ENCODE measurements at places on chromosomes 1 and 21.

DNA sequence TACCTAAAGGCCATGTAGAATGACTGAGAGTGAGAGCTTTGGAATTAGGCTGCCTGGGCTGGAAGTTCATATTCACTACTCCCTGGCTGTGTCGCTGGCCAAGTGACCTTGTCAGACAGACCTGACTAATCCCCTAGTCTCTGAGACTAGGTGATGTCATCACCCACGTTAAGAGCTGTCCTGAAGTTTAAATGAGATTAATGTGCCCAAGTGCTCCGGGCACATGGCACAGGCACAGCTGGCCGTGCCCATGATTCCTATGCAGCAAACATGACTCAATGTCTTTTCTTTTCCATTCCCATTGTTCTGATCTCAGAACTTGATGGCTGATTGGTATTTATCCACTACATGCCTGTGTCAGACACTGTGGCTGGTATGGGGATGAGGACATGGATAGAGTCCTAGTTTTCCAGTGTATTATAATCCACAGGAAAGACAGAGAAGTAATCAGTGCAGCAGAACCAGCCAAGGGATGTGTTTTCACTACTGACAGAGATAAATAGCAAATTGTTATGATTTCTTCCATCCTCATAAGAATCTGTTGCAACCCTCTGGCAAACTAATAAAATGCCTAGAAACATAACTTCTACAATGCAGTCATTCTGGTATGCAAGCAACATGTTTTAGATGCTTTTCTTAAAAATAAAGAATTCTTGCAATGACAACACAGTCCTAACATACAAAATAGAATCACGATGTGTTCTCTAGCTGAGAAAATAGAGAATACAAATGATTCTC, 180.9 kb downstream of the PCP4 start:
- DNase-seq = no peak

DNA sequence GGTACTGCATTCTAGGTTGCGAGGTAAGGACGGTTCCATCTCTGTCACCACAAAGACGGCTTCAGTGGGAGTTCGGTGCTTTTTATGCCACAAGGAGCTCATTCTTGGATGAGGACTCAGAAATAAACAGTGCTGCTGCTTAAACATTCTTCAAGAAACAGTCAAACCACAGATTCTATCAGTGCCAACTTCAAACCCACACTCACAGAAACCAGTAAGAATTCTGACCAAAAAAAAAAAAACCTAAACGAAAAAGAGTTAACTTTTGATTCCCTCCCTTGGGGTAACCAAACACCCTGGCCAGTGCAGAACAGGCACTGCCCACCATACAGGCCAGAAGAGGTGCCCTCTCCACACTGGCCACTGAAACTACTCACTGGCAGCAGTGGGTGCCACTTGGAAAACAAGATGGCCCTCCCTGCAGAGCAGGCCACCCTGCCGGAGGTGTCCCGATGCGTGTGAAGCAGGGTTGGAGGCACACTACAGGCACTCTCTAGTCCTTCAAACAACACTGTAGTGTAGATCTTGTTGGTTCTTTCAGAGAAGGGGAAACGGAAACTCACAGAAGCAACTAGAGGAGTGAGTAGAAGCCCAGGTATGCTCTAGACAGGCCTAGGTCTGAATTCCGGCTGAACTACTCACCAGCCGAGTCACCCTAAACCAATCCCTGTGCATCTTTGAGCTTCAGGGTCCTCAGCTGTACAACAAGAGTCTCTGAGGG, 87.3 kb upstream of the TLR5 start:
- DNase-seq = no peak

GRCh38 chr1:233005156-233005555, 54.7 kb downstream of the NTPCR start:
- DNase-seq = no peak

DNA sequence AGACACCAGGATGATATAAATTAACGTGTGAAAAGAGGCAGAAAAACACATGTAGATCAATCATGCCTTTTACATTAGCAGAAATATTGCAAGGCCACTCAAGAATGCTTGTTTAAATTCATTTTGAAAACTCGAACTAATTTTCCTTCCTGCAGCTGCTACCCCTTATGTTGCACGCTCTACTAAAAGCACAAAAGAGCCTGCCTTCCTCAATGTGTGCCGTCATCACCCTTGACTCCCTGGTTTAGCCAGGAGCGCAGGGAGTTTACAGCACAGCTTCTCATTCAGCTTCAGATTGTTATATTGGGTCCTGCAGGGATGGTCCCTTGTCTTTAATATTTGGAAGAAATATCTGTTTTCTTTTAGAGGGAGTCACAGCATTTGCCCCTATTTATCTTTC, 10.1 kb upstream of the ST6GALNAC5 start:
- DNase-seq = no peak

GRCh38 chr1:209839875-209840546, 12.2 kb downstream of the UTP25 start:
- DNase-seq = no peak

GRCh38 chr1:59355361-59355760, 58.5 kb downstream of the FGGY start:
- no peak for DNase-seq

GRCh38 chr21:38913120-38913892, 107.6 kb downstream of the ETS2 start:
- DNase-seq = no peak

Measured in hematopoietic multipotent progenitor cell treated with erythropoietin and hydrocortisone succinate and interleukin-3 and kit ligand, for 15 days (in vitro differentiated cells).